T-helper 2 cell treated with Interferon-gamma antibody and Interleukin-4, amounts not matched to agents 100 ng/mL and 5 ng/mL, for 36 hours (primary cell): ENCODE measurements at places on chromosomes 3 and 15. TPM values are rescaled to one million over a fixed set of nuclear protein-coding genes. Genes with fewer than 3 reads are reported as not detected.

PAK2 gene
- total RNA-seq, result 99.6 and 101 TPM in 2 replicates

CPN2 gene
- not detected in 2 replicates for total RNA-seq

MESP2 gene
- not detected in 2 replicates for total RNA-seq

SEMA3B gene
- 0.30 and 0.57 TPM in 2 replicates for total RNA-seq

CHRM5 gene
- not detected in 2 replicates for total RNA-seq
